ENCODE measurements at places on chromosomes 16 and 17.

DNA sequence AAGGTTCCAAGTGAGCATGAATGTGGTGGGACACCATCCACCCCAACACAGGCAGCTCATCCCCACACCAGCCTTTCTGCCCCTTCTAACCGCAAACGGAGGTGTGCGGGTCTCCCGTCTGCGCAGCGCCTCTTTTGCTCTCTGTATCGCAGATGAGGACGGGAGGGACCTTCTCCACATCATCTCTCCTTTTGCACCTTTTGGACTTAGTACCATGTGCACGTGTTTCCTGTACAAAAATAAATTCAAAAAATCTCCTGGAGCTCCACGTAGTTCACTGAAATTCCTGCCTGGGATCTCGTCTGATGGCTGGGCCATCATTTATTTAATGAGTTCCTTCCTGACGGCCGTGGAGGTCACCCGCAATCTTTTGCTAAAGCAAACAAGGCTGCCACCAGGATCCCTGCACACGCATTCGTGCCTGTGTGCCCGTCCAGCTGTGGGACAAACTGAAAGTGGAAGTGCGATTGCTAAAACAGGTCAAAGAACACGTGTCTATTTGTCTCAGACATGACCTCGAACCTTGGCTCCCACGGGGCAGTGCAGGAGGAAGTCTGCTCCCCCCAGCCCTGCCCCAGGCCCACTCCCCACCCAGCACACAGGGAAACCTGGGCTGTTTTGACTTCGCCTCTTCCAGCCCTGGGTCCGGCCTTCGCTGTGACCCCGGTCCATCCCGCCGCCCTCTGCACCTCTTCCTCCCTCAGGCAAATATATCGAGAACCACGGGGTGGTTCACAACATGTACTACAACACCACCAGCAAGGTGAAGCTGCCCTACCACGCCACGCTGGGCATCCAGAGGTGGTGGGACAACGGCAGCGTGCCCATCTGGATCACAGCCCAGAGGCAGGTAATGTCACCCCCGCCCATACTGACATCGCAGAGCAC is 2.3 kb downstream of the ENPP7 start:
- DNase-seq = no peak

DNA sequence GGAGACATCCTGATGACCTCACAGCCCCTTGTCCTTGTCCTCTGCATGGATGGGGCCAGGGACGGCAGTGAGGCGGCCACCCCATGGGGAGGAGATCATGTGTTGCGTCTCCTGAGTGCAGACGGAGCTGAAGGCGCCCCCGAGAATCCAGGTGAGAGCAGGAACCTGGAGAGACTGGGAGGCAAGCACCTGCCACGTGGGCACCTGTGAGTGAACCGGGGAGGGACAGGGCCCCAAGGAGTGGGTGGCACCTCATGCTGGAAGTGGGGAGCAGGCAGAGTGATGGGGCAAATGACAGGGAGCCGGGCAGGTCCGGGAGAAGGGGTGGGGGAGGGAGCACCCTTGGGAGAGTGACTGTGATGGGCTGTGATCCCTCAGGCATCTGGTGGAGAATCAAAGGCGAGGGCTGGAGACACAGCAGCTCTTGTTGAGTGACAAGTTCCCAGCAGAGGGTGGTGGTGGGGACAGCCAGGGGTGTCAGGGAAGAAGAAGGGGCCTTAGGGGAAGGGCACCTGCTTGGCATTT is 174.3 kb upstream of the CHMP6 start:
- no peak for DNase-seq

DNA sequence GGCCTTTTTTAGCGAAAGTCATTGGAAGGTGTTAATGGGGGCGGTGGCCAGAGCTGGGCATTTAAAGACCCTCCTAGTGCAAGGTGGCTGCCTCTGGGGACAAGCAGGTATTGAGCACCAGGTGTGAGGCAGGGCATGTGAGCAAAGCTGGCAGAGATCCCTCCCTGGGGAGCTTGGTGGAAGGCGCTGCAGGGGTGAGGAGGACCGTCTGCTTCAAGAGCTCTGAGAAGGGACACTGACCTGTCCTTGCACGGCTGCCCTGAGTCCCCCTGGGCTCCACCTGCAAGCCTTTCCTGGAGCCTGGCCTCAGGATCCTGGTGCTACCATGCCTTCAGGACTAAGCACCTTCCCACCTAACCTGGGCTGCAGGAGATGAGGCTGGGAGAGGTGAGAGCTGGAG is 127.0 kb upstream of the CIBAR2 start:
- DNase-seq = no peak

GRCh38 chr16:60905811-60906210 is 1130.4 kb downstream of the CDH8 start:
- no peak for DNase-seq

- no peak for DNase-seq
Measured at GRCh38 chr17:76570457-76570856, 15.2 kb downstream of the ST6GALNAC2 start.

DNA sequence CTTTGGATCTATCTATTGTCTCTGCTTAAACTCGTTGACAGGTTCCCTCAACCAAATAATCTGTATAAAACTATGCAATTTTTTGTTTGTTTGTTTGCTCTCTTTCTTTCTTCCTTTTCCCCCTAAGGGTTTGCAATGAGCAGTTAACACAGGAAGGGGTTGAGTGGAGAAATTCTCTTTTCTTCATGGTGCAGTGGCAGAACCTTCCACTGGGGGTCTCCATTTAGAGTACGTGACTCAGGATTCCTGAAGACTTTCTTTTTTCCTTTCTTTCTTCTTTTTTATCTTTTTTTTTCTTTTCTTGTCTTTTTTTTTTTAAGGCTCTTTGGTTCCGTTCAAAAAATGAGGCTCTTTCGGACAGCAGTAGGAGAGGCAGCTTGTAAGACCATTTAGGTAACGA is 19.5 kb upstream of the RBFOX1 start:
- no peak for DNase-seq

GRCh38 chr16:87245511-87245910 is 71.7 kb downstream of the C16orf95 start:
- no peak for DNase-seq

- no peak for DNase-seq
Measured at GRCh38 chr16:16166949-16167348, 56.3 kb downstream of the ABCC6 start.

GRCh38 chr16:22979038-22979437 is 165.1 kb downstream of the HS3ST2 start:
- no peak for DNase-seq

DNA sequence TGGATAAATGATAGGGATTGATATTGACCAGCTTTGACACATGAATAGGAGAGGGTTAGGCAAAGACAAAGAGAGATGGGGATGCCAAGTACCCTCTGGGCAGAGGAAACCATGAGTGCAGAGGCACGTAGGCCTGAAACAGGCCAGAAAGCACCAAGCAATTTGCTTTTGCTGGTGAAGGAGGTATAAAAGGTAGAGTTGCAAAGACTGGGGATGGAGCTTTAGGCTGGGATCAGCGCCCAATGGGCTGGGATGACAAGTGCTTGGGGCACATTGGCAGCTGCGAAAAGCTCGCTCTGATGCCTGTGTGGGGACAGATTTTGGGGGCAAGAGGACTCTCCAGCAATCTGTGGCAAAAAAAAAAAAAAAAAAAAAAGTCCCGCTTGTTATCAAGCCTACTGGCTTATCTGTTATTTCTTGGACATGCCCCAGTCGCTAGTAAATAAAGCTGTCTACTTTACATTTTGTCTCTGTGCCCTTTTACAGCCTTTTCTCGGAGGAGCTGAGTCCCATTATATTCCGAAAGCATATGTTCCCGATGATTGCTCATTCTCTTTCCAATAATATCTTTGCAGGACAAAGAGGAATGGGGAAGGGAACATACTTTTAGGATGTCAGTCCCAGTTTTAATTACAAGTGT is 578.4 kb downstream of the MAF start:
- DNase-seq = no peak

DNA sequence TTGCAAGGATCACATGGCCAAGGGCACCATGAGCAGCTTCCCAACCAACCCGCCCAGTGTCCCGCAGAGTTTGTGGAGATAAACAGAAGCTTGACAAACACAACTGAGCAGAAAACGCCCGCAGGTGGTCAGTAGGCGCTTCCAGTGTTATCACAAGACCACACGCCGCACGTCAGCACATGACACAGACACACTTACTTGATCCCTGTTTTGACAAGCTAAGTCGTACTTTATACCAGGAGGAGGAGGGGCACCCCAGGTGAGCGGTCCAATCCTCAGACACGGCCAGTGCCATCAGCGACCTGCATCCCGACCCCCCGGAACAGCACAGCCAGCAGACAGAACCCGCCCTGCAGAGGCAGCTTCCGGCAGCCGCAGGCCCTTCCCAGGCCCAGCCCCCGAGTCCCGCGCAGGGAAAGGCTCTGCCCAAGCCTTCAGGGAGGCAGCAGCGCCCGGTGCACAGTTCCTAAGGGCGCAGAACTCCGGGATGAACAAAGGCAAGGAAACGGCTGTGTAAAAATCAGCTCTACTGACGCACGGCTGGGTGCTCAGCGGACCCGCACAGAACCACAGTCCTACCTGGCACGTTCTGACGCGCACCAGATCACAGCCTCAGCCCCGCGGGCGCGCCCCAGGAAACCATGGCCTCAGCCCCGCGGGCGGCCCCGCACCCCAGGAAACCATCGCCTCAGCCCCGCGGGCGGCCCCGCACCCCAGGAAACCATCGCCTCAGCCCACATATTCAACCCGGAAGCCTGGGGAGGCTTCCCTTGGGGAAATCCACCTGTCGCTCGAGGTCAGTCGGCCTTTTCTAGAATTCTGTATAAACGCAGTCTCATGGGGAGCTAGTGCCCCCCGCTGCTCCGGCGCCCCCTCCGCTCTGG is 27.8 kb downstream of the AXIN1 start:
- DNase-seq = no peak

DNA sequence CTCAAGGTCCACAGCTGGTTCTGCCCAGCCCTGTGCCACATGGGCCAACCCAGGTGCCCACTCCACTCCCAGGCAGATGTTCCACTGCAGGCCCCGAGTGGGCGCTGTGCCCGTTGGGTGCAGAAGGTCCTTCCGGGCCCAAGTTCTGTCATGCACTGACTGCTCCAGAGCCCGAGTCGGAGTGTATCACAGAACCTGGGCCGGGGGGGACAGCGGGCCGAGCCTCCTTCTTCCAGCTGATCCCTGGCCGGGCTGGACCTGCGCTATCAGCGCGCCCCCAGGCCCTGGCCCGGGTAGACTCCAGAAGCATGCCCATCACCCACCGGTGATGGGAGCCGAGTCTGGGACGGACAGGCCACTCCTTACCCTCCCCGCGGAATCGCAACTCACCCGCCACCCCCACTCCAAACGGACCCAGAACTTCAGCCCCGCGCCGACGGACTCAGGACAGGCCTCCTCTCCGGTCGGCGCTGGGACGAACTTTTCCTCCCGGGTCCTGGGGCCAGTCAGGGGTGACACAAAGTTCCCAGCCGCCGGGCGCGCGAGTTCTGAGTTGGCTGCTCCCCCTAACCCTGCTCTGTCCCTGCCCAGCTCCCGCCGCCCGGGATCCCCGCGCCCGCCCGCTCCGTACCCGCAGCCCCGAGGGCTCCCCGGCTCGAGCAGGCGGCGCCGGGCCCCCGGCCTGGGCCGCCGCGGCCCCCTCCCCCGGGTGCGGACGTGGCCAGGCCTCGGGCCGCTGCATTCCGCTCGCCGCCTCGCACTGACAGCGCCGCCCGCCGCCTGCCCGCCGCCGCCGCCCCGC is at the start of gene COPZ2:
TSS of gene COPZ2 (minus strand) at position 762 of the 802 bp plus-strand sequence. CDS start at position 742, 20 bp downstream.
- DNase-seq = no peak

GRCh38 chr17:46817151-46817900 is 1.2 kb downstream of the WNT3 start:
- no peak for DNase-seq

- DNase-seq = no peak
Measured at GRCh38 chr16:58440131-58440530, 47.9 kb downstream of the GINS3 start.

DNA sequence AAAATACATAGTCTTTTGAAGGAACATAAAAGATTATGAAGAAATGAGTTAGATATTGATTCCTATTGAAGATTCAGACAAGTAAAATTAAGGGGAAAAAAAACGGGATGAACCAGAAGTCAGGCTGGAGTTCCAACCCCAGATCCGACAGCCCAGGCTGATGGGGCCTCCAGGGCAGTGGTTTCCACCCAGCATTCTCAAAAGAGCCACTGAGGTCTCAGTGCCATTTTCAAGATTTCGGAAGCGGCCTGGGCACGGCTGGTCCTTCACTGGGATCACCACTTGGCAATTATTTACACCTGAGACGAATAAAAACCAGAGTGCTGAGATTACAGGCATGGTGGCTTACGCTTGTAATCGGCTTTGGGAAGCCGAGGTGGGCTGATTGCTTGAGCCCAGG is 9.5 kb downstream of the STH start:
- DNase-seq = no peak

- DNase-seq = no peak
Measured at GRCh38 chr17:8921147-8921546, 44.4 kb downstream of the PIK3R5 start.

- DNase-seq = no peak
Measured at GRCh38 chr17:1077581-1077985, 80.7 kb downstream of the TIMM22 start.

- no peak for DNase-seq
Measured at GRCh38 chr16:31532896-31533295, 5.2 kb downstream of the AHSP start.

DNA sequence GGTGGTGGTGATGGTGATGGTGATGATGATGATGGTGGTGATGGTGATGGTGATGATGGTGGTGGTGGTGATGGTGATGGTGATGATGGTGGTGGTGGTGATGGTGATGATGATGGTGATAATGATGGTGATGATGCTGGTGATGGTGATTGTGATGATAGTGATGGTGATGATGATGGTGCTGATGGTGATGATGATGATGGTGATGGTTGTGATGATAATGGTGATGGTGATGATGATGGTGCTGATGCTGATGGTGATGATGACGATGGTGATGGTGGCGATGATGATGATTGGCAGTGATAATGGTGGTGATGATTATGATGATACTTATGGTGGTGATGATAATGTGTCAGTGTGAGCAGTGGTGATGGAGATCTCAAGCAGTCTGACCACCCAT is 90.8 kb upstream of the FOXF1 start:
- no peak for DNase-seq

- no peak for DNase-seq
Measured at GRCh38 chr16:143456-143855, 5.0 kb upstream of the NPRL3 start.

DNA sequence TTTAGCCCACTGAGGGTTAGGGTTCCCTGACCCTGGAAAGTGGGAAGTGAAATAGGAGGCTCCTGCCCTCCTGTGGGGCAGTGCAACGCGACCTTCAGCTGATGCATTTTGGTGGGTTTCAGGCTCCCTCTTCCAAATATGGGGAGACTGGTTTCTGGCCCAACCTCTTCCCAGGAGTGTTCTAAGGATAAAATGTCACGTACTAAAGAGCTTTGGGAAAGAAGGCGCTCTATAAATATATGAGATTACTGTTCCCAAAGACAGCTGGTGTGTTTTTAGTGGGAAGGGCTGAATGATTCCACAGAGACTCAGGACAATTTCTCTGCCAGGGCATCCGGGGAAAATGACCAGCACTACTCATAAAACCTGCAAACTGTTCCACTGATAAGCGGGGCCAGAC is 9.8 kb downstream of the SLC35B1 start:
- no peak for DNase-seq

DNA sequence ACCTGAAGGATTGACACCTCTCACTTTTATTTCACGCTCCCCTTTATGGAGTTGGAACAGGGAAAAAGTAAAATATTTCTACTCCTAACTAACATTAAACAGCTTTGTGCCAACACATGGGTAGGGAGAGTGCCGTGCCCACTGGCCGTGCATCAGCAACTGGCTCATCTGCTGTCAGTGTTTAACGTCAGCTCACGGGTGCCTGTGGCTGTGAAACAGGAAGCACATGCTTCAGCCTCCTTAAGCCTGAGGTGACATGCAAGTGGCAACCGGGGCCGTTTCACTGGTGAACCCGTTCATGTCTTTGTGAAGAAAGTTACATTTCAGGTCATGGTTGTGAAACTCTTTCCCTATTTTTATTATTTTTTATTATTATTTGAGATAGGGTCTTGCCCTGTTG is 3.2 kb downstream of the SPG7 start:
- DNase-seq = no peak

All from stimulated activated CD4-positive, alpha-beta T cell treated with anti-CD3 and anti-CD28 coated beads, Interleukin-1b, Interleukin-23, amount 100 ng/mL, for 1 hour (primary cell).